Activated B cell treated with CpG ODN at 0.5 μM for 24 hours (primary cell): ENCODE measurements at places on chromosomes 6 and 20.

DNA sequence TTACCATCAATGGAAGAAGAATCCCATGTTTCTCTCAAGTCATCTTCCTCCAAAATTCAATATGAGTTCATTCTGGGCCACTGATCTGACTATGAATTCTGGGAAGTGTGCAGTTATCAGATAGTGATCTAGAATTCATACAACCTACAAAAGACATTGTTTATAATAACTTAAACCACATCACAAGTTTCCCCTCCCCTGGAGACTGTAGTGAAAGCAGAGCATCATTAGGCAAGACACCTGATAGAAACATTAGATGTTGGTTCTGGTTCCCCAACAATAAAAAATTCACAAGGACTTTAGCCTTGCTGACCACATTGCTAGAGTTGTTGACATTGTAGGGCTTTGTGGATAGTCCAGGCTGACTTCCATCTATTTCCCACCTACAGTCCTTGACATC lies 506.4 kb upstream of the JAG1 start:
- DNase-seq, result no peak

GRCh38 chr6:5729813-5730517 lies 276.8 kb downstream of the NRN1 start:
- DNase-seq, result no peak

DNA sequence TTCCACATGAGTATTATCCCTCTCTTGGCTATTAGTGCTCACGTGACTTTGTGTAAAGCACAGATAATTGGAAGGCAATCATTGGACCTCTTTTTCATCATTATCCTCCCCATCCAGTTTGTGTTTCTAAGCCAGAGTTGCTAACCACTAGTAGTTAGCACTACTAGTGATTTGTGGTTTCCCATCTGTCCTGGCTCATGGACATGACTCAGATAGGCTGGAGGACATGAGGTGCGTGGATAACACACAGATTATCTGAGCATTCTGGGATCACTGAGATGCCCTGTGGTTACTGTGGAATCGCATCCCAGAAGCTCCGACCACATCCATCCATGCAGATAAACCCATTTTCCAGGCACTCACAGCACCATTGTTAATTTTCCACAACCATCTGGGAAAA lies 123.8 kb upstream of the NAA20 start:
- no peak for DNase-seq

DNA sequence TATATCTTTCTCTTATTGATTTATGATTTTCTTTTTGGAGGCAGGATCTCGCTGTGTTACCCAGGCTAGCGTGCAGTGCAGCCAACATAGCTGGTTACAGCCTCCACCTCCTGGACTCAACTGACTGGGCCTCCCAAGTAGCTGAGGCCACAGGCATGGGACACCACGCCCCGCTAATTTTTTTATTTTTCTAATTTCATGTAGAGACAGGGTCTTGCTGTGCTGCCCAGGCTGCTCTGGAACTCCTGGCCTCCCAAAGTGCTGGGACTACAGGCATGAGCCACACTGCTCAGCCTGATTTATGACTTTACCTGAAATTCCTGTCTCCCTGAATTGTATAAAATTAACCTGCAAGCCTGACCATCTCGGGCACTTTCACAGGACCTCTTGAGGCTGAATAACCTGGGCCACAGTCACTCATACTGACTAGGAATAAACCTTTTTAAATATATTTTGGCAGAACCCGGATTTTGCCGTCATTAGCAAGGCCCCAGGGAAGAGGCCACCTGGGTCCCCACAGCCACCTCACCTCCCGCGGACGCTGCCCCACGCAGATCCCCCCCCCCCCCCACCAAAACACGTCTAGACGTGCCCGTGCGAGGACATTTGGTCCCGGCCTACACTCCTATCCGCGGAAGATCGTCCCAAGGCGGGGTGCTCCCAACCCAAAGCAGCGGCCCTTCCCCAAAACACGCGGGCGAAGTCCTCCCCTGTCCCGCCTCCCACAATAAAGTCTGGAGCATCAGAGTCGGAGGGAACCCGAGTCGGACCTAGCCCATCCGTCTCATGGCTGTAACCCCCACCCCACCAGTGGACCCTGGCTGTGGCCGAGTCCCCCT lies 902 bp downstream of the ZNF337 start:
- DNase-seq, result no peak

GRCh38 chr6:10659699-10660348 lies 34.6 kb downstream of the C6orf52 start:
- no peak for DNase-seq

- DNase-seq, result no peak
These were observed 134.3 kb downstream of the ISM1 start for GRCh38 chr20:13355411-13355810.

DNA sequence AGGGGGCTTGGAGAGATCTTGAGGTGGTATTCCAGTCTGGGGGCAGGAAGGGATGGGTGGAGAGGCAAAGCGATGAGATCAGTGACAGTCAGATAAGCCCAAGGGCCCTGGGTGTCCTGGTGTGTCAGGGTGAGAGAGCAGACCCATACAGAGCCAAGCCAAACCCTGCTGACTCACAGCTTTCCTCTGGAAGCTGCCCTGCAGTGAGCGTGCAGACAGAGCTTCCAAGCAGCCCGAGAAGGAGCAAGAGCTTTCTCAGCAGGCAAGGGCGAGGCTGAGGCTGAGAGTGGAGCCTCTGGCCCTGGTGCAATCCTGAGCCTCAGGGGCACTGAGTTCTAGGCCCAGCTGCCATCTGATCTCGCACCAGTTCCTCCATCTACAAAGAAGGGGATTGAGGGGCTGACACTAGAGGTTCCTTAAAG lies 91.1 kb upstream of the HIVEP1 start:
- no peak for DNase-seq

DNA sequence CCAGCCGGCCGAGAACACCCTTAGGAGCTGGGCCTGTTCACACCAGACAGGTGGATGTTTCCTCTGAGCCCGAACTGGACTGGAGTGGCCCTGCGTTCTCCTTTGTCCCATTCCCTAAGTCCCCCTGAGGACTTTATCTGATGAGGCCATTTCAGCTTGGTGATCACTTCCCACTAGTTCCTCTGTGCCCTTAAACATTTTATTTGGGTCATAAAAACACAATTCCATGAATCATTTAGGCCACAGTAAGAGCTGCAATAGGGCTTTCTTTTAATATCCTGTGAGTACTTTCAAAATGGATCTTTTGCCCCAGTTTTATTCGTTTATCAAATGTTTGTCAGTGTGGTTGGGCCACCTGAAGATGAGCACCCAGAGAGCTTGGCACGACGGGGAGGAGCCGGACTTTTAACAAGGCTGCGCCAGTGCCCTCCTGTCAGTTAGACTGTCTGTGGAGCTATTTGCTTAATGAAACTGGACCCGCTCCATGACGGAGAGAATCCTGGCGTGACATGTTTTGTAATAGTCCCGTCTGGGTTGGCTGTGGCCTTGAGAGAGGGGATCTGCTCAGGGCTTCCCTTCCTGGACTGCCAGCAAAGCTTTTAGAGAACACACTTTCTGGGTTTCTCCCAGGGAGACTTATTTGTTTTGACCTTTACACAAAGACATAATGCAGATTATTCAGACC lies 53.5 kb downstream of the ZDHHC14 start:
- DNase-seq, result no peak

DNA sequence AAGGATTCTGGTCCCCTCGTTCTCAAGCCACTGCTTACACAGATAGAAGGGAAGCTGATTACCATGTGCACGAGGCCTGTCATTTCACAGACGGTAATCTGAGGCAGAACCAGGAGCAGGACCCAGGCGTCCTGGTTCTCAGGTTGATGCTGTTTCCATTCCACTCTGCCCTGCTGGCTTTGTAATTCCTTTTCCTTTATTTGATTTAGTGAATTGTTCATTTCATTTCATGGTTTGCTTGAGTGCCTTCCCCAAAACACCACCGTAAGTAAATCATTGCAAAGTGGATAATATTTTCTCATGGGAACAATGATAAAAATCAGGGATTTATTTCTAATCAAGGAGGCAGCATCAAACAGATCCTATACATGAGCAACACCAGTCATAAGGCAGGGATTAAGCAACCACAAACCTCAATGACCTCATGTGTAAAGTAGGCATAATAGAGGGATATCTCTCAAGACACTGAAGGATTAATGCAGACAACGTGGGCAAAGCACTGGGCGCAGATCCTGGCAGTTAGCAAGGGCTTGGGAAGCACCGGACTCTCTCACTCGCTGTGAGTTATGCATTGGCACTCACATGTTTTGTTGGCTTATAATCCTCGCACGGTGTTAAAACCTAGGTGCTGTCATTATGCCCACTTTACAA lies 229.5 kb upstream of the FOXQ1 start:
- DNase-seq, result no peak

DNA sequence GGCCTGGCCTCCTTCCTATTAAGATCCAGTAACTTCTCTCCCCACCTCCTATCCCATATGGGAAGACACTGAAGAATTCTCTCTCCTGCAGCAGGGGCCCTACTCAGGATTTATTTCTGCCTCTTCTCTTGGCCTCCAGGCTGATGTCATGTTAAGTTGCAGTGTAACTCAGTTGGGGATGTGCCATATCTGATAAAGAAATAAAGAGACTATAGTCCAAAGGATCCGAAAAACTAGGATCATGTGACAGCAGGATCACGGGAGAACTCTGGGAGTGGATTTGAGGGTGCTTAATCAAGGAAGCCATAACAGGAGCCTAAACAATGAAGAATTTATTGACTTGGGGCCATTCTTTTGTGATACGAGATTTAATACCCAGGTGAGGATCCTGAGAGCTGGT lies 38.5 kb upstream of the TGM6 start:
- no peak for DNase-seq

GRCh38 chr6:27743787-27744186 lies 168.4 kb downstream of the OR2B2 start:
- no peak for DNase-seq

- no peak for DNase-seq
These were observed 14.2 kb downstream of the VAPB start for GRCh38 chr20:58403272-58403671.

DNA sequence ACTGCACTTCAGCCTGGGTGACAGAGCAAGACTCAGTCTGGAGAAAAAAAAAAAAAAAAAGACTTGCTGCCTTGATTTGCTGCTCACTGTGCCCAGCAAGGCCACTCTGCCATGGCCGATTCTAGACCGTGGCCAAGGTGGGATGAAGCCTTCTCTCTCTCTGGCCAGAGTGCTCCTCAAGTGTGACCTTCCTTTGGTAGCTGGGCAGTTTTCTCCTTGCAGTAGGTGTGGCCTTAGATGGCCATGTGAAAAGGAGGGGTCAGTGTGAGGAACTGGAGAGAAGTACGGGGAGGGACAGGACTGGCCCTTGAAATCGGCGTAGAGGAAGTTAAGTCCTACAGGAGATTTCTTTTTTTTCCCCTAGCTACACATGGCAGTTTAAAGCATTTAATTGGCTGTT lies 272.0 kb downstream of the ARID1B start:
- DNase-seq, result no peak

- DNase-seq, result no peak
These were observed 523.6 kb downstream of the KIF16B start for GRCh38 chr20:16049529-16050093.

GRCh38 chr20:43322851-43323250 lies 133.1 kb upstream of the PTPRT start:
- DNase-seq, result no peak

DNA sequence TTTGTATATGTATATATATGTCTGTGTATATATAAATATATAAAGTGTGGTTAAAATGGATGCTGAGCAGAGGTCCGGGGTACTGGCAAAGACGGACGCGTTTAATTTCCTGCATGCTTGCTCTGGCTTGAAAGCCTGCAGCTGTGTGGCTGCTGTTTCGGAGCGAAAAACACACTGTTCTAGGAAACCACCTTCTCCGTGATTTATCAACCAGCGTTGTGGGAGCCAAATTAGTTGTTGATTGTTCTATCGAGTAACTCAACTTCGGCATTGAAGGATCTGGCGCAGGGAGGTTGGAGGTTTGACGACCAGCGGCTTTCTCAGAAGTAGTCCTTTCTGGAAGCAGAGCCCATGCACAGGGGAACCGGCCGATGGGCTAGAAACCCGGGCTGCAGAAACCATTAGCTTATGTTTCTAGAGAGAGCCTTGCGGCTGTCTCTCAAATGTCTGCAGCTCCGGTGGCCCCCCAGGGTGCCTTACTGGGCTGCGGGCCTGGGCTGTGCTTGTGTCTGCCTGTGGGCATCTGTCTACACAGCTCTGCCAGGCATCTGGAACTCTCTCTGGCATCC lies 81.8 kb downstream of the EDN3 start:
- DNase-seq, result no peak

GRCh38 chr6:88538130-88538706 lies 372.1 kb upstream of the CNR1 start:
- no peak for DNase-seq

- no peak for DNase-seq
These were observed 373.5 kb upstream of the FLRT3 start for GRCh38 chr20:14710951-14711350.

DNA sequence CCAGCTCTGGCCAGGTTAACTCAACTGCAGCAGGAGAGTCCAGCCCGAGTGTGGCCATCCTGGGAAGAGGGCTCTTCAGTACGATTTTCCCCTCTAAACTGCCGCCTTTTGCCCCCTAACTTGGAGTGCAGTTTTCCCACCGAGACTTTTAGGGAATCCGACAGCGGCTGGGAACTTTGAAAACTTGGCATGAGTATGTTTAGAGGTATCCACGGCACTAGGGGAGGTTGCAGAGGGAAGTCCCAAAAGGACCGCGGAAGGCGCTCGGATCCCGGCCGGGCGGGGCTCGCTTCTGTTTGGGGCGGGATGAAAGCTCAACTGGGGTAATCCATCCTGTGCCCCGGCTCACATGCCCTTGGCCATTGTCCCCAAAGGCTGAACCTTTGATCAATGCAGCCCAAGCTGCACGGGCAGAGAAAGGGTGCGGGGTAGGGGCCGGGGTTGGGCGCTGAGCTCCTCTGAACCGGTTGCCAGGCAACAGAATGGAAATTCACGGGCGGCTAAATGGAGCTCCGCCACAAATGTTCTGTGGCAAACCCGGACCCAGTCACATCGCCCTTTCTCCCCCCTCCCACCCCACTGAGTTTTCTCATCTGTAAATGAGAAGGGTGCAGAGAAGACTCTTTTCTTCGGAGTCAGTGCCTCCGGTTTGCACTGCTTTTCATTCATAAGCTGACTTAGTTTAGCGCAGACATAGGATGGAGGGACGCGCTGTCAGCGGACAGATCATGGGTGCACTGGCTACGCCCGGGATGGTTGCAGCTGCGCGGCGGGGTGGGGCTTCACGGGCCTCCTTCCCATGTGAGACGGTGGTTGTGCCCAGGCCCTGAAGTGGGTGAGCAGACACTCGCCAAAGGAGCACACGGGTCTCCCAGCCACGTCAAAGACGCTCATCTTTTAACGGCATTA lies 2.3 kb downstream of the BMP6 start:
- peak; percentile 23 for DNase-seq

DNA sequence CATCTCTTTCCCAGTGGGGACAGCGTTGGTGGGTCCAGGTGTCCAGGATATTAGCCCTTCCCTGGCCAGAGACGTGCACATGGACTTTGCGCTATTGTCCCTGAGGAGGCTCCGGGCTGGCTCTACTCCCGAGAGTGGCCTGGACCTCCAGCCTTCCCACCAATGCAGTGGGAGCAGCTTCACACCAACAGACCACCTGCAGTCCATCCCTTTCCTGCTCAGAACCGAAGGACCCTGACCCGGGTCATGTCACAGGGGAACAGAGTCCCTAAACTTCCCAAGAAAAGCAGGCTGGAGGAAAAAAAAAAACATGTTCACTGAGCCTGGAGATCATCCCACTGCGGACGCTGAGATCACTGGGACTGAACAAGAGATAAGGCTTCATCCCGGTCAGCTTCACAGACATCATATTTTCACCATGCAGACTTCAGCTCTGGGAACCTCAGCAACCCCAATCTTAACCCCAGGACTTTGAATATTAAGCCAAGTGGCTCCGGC lies 18.3 kb downstream of the ZMYND8 start:
- no peak for DNase-seq

GRCh38 chr20:15439551-15439950 lies 1102.1 kb upstream of the FLRT3 start:
- no peak for DNase-seq

GRCh38 chr6:43280234-43280633 lies 17.8 kb upstream of the SLC22A7 start:
- no peak for DNase-seq
